Activated CD4-positive, alpha-beta T cell treated with anti-CD3 and anti-CD28 coated beads for 4 hours (primary cell): ENCODE measurements at places on chromosomes 2 and 18.

- DNase-seq: no peak
Observed at GRCh38 chr2:215937190-215937589, 76.2 kb downstream of the MREG start.

- DNase-seq: no peak
Observed at GRCh38 chr2:146457221-146457620, 1387.6 kb upstream of the ACVR2A start.

- DNase-seq: no peak
Observed at GRCh38 chr2:3460831-3461800, 58.2 kb downstream of the ADI1 start.

GRCh38 chr2:202976809-202977208, 37.9 kb upstream of the NBEAL1 start:
- no peak for DNase-seq

- DNase-seq: no peak
Observed at GRCh38 chr2:217773539-217773938, 229.3 kb downstream of the TNS1 start.

GRCh38 chr2:27049422-27050280, 1.8 kb upstream of the AGBL5 start:
- peak; percentile 57 for DNase-seq

DNA sequence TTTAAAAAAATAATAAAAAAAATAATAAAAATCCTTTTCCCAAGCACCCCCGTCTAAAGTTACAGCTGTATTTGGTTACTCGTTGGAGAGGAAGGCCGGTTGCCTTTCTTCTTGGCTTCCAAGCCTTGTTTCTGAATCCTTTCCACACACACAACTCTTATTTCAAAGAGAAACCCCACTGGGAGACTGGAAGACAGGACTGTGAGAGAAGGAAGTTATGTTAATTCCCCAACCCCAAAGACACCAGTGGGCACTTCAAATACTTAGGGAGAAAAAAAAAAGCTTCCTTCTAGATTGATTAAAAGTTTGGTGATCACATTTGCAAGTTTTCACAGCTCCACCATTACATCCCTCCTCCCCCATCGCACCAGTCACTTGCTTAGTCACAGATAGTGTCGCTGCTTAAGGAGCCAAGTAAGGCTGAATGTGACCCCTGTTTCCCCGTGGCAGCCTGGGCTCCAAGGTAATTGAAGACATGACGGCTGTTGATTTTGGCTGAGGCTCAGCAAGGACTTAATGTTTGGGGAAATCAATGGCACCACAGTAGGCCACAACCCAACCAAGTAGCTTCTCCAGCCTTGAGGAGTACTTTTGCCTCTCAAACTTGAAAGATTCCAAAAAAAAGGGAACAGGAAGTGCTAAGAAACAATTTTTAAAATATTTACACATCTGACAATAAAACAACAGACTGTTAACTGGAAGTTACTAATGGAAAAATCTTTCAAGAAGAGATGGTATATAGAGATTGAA, 40.8 kb upstream of the FRZB start:
- no peak for DNase-seq

DNA sequence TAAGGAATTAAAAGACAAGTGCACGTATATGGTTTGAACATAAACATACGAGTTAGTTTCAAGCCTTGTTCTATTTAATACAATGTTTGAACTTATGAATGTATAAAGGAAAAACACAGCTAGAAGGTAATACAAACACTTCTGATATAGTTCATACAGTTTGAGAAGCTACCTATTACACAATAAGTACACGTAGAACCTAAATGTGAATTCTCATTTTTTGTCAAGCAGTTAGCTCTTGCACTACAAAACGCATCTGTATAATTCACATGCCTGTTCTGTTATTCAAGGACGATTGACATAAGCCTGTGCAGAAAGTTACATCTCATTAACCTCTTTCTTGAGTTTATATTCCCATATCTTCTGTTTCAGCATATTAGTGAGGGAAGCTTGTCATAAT, 2.7 kb downstream of the LRP1B start:
- no peak for DNase-seq

DNA sequence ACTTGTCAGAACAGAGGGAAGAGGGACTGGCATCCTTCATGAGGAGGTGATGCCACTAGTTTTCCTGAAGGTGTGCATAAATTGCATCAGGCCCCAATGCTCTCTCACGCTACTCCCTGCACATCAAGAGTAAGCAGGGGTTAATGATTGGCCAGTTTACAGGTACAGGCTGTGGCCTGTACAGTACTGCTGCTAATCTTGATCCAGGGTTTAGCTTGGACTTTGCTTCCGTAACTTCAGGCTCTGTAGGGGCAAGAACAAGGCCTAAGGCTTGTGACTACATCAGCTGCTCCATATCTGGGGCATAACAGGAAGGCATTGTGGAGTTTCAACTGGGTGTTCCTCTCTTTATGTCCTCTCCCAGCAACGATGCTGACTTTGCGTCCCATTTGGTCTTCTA, 96.8 kb upstream of the FZD7 start:
- no peak for DNase-seq

GRCh38 chr2:126886211-126886915, 12.3 kb upstream of the TEX51 start:
- DNase-seq: no peak

- DNase-seq: no peak
Observed at GRCh38 chr2:32865399-32866068, 81.2 kb upstream of the LTBP1 start.

DNA sequence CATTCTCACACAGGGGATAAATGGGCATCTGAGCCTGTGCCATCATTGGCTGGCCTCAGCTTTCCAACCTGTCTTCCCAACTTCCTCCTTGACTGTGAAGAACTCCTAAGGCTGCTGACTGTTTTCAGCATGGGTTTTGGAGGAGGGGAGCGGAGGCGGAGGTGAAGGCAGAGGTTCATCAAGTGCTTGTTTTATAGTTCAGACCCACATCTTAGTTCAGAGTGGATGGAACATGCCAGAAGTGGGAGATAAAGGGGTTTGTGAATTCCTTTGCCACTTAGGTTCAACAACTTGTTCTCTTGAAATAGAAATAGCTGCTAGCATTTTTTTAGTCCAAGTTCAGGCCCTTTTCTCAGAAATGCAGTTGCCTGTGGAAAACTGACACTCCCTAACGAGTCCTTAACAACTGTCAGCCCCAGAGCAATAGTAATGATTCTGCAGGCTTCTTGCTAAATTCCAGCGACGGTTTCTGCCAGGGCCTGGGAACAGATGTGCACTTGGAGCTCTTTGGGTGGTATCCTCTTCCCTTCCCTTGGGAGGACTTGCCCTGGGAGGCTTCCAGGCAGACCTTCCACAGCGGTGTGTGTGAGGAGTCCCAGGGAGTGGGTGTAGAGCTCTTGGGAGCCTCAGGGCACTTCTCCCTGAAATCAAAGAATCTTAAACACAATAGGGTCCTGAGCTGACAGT, 30.1 kb upstream of the ITGA6 start:
- DNase-seq: no peak

GRCh38 chr2:224137208-224137607, 98.1 kb upstream of the SERPINE2 start:
- no peak for DNase-seq

DNA sequence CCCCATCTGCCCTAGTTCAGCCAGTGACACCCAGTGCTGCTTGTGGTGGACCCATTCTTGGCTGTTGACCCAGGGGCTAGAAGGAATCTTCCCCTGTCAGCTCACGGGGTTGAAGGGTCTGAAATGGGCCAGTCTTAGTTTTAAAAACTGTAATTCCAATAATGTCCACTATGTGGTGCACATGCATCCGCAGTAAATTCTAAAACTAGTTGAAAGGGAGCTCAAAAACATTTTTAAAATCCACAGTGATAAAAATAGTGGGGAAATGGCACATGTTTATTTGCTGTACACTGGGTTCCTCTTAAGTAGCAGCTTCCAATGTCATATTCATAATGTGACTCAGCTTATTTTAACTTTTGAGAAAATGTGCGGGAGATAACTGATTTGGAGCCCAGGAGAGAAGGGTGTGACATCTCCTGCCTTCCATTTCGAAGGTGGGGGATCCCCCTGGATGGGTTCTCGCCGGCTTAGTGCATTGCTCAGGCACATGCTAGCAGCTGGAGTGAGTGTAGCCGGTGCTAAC, 32.8 kb downstream of the GRHL1 start:
- peak; percentile 20 for DNase-seq

DNA sequence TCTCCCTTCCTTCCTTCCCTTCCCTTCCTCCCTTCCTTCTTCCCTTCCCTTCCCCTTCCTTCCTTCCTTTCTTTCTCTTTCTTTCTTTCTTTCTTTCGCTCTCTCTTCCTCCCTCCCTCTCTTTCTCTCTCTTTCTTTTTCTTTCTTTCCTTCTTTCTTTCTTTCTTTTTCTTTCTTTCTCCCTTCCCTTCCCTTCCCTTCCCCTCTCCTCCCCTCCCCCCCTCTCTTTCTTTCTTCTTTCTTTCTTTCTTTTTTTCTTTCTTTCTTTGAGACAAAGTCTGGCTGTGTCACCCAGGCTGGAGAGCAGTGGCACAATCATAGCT, 34.8 kb downstream of the GATA6 start:
- DNase-seq: no peak

GRCh38 chr2:30732876-30733275, 74.4 kb downstream of the CAPN13 start:
- DNase-seq: no peak

DNA sequence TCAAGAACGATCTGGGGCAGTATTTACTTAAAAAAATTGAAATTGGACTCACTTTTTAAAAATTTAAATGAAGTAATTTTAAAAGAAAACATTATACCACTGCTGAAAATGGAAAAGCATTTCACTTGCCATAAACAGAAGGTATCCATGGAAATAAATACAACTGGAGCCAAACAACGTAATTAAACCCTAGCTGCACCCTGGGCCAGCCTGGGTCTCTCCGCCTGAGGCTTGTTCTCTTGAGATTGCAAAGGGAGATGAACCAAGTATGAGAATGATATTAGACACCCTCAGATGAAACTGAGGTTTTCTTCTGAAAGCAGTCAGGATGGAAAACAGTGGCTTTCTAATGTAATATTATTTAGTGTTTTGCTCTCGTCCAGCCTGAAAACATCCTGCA, 264.4 kb downstream of the KCNE4 start:
- no peak for DNase-seq

- no peak for DNase-seq
Observed at GRCh38 chr18:26574958-26575864, 26.9 kb upstream of the KCTD1 start.

DNA sequence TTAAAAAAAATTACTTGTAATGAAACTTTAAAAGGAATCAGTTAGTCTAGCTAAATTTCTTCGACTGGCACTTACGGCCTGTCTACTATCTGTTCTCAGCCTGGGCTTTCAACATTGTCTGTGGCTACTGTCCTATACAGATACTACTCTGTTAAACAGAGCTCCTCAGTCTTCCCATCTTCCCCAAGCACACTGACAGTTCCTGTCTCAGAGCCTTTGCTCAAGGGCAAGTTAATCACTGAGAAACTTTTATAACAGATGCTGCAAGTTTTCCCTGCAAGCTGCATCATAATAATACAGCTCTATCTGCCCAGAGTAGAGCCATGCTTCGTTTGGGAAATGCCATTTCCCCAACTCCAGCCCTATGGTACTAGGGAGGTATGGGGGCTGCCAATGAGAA, 11.3 kb upstream of the YPEL5 start:
- no peak for DNase-seq

GRCh38 chr2:144645083-144645778, 125.3 kb upstream of the ZEB2 start:
- DNase-seq: no peak

DNA sequence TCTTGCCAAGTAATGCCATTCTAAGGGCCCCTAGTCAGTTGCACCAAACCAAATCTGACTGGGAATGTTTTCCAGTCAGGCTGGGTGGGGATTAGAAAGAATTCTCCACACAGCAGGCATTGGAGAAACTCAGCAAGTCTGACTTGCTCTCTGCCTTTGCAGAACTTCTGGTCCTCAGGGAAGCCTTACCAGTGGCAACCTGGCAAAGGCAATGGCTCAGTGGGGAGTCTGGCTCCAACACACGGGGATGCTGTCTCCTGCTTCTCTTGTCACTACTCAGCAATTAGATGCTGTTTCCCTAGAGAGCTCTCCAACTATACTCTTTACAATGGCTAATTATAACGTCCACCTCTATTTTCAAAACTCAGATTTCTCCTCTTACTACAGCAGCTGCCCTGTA, 810.7 kb downstream of the LRRTM4 start:
- DNase-seq: no peak

DNA sequence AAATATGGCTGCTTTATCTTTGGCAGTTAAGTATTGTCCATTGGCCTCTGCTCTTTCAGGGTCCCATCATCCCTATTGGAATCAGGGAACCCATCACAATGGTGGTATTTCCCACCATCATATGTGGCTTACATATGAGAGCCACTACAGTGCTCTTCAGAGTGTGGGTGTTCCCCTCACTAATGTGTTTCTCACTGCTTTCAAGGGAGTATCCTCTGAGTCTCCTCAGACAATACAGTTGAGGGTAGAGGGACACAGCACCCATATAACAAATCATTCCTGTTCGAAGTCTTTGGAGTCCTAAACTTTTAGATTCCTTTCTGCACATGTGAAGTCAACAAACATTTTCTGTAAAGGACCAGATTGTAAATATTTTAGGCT, 48.8 kb upstream of the DNAJC10 start:
- no peak for DNase-seq

DNA sequence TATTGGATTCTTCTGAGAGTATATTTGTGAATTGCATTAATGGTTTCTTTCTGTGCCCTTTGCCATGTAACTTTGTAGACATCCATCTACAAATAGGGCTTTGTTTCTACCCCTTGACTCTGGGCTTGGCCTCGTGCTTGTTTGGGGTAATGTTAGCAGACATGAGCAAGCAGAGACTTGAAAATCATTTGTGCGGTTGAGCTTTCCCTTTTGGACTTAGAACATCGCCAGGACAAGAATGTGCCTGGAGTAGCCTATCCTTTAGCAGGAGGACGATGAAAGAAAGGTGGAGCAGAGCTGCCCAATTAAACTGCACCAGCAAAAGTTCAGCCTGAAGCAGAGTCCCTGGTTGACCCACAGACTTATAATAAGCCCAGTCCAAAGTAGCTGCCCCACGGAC, 785.9 kb downstream of the EPHA4 start:
- DNase-seq: no peak

- DNase-seq: no peak
Observed at GRCh38 chr18:50559752-50560680, at the start of gene MAPK4. MAPK4 (plus strand) TSS chr18:50560087; CDS start chr18:50663959, 103,872 bp downstream.

DNA sequence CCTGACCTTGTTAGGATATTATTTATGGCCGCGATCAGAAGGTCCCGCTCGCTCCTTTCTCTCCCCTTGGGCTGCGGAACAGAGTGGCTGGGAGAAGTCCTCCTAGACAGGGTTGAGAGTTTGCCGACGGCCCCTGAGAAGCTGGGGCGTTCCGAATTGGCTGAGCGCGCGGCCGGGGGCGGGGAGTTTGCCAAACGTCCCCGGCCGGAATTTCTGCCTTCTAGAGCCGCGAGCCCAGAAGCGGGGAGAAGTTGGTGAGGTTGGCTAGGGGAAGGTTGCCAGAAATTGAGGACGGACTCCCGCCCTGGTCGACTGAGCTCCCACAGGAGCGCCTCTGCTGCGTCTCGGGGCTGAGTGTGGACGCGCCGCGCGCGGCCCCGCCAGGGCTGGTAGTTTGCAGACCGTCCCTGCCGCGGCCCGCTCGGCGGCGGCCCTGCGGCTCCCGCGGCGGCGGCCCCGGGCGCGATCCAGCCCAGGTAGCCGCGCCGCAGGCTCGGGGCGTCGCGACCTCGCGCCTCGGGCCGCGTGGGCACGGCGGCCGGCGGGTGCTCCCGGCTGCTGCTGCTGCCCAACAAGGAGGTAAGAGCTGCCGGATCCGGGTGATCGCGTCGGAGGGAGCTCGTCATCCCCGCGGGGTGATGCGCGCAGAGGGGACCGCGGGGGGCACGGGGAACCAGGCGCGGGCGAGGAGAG, 134.0 kb upstream of the MGAT5 start:
- peak; percentile 81 for DNase-seq
